Endothelial cell of umbilical vein (primary cell): ENCODE measurements at places on chromosomes 5 and 9.

DNA sequence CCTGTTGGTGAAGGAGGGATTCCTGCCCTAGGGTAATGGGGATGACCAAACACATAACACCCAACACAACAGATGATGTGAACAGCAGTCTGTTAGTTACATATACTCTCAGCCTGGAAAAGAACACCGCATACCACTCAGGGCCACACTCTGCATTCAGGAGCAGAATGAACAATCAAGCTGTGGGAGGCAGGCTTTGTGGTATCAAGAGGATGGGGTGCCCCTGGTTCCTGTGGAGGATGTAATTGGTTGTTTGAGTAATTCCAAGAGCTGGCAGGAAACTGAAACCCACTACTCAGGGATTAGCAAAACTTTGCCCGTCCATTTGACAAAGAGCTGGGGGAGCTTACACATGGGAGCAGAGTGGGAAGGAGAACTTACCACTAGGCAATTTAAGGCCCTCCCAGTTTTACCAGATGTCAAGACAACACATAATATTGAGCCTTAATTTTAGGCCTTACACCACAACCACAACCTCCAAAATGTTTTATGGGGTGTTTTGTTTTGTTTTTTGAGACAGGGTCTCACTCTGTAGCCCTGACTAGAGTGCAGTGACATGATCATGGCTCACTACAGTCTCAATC lies 15.6 kb upstream of the PRKAA1 start:
- no peak for DNase-seq

- no peak for DNase-seq
Measured at GRCh38 chr5:170302653-170303501, 5.3 kb upstream of the LCP2 start.

- DNase-seq, result no peak
Measured at GRCh38 chr5:168001318-168001717, 290.1 kb upstream of the WWC1 start.

DNA sequence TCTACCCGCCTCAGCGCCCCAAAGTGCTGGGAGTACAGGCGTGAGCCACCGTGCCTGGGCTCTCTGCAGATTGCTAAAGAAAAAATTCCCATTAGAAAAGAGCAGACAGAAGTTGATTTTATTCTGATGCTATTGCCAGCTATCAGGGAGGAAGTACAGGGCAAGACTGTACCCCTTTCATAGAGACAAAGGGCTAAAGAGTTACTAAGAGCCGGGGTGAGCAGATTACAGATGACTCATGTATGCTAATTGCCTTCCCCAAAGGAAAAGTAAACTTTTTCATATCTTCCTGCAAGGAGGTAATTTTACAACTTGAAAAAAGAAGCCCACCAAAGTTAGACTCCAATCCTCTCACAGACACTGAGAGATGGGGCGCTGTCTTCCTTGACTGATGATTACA lies 42.3 kb upstream of the MCTP1 start:
- no peak for DNase-seq

DNA sequence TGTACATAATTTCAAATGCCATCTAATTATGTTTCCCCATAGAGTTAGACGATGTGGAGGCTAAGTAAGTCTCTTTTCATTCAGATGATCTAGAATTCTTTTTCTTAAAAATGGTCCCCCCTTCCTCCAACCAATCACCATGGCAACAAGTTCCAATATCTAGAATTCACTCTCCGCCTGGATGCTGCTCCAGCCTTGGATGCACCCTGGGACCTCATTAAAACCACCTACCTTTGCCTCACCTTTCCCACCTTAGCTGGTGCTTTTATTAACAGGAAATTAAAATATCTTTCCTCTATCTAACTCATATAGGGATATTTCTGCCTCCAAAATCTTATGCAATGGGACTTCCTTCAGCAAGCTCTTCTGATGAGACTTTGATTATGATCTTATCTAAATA lies 49.0 kb downstream of the DIRAS2 start:
- DNase-seq, result no peak

GRCh38 chr9:130461218-130461630 lies 16.5 kb downstream of the ASS1 start:
- peak; percentile 28 for DNase-seq

DNA sequence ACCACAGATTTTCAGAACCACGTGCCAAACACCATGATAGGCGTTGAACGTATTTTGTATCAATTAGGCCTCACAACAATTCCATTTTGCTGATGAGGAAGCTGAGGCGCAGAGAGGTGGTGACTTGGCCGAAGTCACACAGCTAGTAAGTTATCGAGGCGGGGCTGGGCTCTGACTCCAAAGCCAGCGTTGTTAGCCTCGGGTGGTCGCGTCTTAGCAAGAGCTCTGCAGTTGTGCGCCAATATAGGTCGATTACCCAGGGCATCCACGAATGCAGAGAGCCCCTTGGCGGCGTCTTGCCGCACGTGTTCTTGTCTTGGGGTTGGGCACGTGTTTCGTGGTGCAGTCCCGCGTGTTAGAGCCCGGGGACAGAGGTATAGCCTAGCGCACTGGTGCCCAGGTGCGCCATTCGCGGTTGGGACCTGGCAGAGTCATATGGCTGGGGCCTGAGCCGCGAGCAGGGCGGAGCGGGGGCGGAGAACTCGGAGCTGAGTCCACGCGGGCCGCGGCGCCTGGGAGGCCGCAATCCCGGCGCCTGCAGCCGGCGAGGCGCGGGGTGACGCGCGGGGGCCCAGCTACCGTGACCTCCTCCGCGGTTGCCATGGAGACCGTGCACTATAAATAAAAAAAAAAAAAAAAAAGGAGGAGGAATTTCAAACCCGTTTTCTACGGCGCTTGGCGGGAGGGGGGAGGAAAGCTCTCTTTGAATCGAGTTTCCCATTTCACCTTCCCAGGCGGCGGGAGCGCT lies 62.3 kb downstream of the CXXC5 start:
- no peak for DNase-seq

DNA sequence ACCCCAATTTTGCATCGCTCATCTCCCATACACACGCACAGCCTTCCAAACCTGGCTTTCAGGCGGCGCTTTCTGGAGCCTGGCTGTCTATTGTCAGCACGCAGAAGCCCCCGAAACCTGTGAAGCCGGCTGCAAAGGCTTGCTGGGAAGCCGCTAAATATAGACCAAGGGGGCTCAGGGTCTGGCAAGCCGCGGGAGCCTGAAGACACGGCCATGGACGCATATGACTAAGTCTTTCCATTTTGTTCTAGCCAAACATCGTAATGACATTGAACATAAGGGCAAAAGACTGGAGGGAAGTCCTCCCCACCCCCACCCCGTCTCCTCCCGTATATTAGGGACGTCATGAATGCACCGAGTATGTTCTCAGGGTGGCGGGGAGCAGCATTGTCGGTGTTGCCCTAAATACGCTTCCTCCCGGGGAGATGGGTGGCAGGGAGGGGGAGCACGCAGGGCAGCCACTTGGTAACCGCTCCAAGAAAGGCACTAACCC lies 1.1 kb downstream of the CTNND2 start:
- DNase-seq, result no peak

GRCh38 chr5:145521066-145521465 lies 314.1 kb downstream of the PRELID2 start:
- no peak for DNase-seq

DNA sequence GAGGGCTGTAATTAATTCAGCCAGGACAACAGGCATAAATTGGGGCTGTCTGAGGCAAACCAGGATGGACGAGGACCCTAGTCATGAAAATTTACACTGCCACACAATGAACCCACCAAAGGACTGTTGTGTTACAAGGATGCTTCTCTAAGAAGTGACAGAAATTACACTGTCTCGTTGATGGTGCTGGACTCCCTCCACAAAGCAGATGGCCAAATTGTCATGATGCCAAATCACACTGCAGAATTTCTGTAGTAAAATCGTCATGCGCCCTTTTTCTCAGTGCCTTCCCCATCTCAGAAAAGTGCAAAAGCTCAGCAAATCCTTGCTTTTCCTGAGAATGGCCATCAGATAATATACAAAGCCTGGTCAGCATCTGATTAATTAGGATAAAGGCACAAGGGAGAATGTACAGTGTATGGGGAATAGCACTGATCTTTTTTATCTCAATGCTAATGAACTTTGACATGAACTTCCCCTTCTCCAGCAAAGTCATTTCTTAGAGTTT lies 545.8 kb downstream of the CSNK1G3 start:
- DNase-seq, result no peak

- no peak for DNase-seq
Measured at GRCh38 chr9:117122953-117123352, 291.9 kb downstream of the ASTN2 start.

GRCh38 chr9:117718085-117718484 lies 13.9 kb downstream of the TLR4 start:
- peak; percentile 54 for DNase-seq

DNA sequence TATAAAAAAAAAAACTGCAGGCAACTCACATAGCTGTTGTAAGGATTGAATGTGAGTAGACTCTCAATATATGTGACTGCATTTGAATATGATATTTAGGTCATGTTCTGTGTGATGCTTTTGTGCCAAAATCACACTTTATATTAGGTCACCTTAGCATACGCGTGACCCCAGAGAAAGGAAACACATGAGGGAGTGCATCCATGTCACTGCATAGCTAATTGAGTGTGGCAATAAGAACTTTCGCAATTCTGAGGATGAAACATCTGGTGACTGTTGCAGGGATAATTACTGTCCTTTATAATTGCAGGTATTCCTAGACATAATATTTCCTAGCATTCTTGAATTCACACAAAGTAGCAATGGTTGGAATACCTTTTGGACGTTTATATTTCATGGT lies 459.5 kb upstream of the KLF4 start:
- DNase-seq, result no peak

- DNase-seq, result no peak
Measured at GRCh38 chr9:212297-212696, 2.4 kb upstream of the DOCK8 start.

GRCh38 chr5:175347931-175348330 lies 96.1 kb downstream of the DRD1 start:
- no peak for DNase-seq

DNA sequence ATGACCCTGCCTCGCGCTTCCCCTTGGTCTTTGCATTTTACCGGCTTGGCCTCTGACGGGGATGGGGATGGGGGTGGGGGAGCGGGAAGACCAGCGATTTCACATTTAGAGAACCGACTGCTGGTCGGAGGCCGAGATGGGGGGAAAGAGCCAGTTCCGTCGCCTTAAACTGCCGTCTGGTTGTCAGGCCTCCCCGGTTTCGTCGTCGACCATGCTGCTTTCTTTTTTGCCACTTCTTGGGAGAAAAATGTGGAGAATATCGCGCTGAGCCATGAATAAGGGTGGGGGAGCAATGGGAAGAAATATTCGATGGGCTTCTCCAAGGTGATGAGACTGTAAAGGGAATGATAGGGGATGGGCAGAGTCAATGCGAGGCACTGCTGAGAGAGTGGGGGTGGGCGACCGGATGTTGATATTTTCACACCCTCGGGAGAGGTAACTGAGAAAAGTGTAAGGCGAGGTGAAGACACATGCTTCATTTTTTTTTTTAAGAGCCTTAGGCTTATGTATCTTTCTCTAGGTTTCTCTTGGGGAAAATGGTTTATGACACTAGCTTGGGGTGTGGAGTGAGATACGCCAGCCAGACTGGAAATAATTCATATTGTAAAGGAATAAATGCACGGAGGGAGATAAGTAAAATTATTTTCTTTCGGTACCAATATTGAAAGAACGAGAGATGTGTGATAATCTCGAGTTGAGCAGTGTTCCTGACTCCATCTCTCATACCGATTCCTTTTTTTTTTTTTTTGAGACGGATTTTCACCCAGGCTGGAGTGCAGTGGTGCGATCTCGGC lies 1.1 kb downstream of the KIF2A start:
- peak; percentile 41 for DNase-seq

- peak; percentile 4 for DNase-seq
Measured at GRCh38 chr5:166358127-166358830, 1933.2 kb upstream of the WWC1 start.

DNA sequence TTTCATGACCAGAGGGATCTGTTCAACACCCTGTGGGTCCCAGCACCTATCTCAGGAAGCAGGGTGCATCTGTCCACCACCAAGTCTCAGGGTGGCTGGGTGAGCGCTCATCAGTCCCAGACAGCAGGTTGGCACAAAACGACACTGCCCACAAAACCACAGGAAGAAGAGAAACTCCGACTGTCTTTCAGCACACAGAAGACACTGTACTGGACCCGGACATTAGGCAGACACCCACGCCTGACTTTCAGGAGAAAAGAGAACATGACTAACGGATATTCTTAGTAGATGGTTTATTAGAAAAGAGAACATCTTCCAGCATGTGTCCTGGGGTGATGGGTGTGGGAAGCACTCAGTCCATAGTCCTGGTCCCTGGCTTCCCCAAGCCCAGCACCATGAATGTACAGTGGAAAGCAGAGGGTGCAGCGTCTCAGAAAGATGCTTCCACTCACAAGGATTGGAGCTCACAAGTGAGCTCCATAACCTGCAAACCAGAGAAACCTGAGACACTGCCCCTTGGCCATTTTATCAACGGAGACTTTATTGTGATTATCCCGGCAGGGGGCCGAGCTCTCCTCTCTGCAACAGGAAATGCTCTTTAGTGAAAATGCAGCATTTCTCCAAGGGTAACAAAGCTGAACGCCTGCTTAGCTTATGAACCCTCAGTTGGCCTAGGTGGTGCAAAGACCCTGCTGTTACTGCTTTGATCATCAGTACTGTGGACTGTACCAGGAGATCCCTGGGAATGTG lies 35.8 kb upstream of the LCP2 start:
- no peak for DNase-seq

- no peak for DNase-seq
Measured at GRCh38 chr9:88938189-88938588, 53.1 kb upstream of the S1PR3 start.

DNA sequence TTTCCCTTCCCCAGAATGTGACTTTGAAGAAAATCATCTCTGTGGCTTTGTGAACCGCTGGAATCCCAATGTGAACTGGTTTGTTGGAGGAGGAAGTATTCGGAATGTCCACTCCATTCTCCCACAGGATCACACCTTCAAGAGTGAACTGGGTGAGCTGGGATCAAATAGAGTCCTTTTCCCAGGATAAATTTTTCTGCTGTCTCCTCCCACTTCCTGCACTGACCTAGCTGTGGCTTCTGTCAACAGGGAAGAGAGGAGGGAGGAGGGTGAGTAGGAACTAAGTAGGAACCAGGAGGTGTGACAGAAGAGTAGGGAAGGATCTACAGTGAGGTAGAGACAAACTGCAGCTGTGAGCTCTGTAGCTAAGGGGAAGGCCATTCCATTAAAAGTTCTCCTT lies 69.3 kb downstream of the MAMDC2 start:
- DNase-seq, result peak; percentile 9

- DNase-seq, result peak; percentile 31
Measured at GRCh38 chr5:137822158-137822764, 45.4 kb upstream of the MYOT start.
